T-cell (primary cell): ENCODE measurements at places on chromosomes 11 and 22. TPM values are rescaled to one million over a fixed set of nuclear protein-coding genes. Genes with fewer than 3 reads are reported as not detected.

The OR56A1 gene
- total RNA-seq, result not detected

- no peak overlapping the region for H3K27ac ChIP-seq
- H3K27me3 ChIP-seq, result peaks cover 9% of the 10 kb centered on the region
- DNase-seq, result no peak
- H3K4me1 ChIP-seq, result no peaks in the 10 kb centered on the region
- H3K36me3 ChIP-seq, result no peaks in the 10 kb centered on the region
- no peak overlapping the region for H3K4me3 ChIP-seq
Observed at GRCh38 chr22:47996446-47996857, 1234.0 kb downstream of the TBC1D22A start.

GRCh38 chr11:78381865-78382264 is 35.8 kb downstream of the GAB2 start:
- H3K27ac ChIP-seq, result no peak overlapping the region
- H3K4me3 ChIP-seq, result no peak overlapping the region
- no peaks in the 10 kb centered on the region for H3K27me3 ChIP-seq
- H3K36me3 ChIP-seq, result no peaks in the 10 kb centered on the region
- DNase-seq, result no peak

- no peaks in the 10 kb centered on the region for H3K36me3 ChIP-seq
- H3K27me3 ChIP-seq, result no peaks in the 10 kb centered on the region
- H3K4me1 ChIP-seq, result peaks cover 25% of the 10 kb centered on the region
- no peak overlapping the region for H3K27ac ChIP-seq
- H3K4me3 ChIP-seq, result no peak overlapping the region
Observed at GRCh38 chr11:116990061-116990473, 108.2 kb downstream of the SIK3 start.

DNA sequence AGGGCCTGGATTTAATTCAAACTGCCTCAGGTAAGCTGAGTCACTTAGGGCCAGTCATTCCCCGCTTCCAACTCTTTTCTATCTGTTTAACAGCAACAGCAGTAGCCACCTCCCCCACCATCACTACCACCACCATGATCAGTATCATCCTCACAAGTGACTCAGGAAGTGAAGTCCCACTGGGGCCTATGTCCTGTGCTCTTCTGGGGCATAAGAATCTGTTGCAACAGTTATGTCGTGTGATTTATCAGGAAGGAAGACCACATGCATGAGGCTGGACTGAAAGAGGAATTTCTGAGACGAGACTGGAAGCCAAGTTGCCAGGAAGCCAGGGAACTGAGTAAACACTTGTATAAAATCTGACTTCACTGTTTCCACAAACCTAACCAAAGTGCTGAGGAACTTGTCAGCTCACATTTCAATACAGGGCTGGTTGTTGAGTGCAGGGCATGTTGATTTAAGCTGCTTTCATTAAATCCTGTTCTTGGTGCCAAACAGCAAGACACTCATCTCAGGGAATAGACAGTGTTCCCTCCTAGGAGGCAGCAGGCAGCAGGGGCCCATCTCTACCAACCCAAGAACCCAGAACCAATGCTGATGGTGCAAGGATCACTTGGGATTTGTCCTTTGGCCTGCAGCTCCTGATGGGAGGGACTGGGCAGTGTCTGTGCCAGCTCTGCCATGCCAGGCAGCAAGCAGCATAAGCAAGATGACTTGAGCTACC is 226.7 kb upstream of the NARS2 start:
- DNase-seq, result no peak
- no peaks in the 10 kb centered on the region for H3K4me1 ChIP-seq
- H3K27ac ChIP-seq, result no peak overlapping the region
- no peaks in the 10 kb centered on the region for H3K36me3 ChIP-seq
- no peak overlapping the region for H3K4me3 ChIP-seq
- H3K27me3 ChIP-seq, result no peaks in the 10 kb centered on the region

The OR4A16 gene
- not detected for total RNA-seq

The DDTL gene
- total RNA-seq, result 3.5 TPM

- H3K27me3 ChIP-seq, result peaks cover 57% of the 10 kb centered on the region
- H3K4me1 ChIP-seq, result peaks cover 4% of the 10 kb centered on the region
- H3K36me3 ChIP-seq, result no peaks in the 10 kb centered on the region
- no peak overlapping the region for H3K27ac ChIP-seq
- H3K4me3 ChIP-seq, result no peak overlapping the region
Observed at GRCh38 chr22:46545086-46545792, 7.8 kb upstream of the CELSR1 start.

The ZNF214 gene
- total RNA-seq, result not detected

DNA sequence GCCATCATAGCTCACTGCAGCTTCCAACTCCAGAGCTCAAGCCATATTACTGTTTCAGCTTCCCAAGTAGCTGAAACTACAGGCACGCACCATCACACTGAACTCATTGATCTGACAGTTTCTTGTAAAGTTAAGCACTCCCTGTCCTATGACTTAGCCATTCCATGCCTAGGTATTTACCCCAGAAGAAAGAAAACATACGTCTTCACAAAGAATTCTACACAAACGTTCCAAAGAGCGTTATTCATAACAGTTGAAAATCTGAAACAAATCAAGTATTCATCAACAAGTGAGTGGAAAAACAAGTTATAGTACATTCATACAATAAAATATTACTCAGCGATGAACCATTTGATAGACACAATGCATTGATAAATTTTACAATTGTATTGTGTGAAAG is 7.8 kb upstream of the NLRP10 start:
- peaks cover under 1% of the 10 kb centered on the region for H3K27me3 ChIP-seq
- no peaks in the 10 kb centered on the region for H3K4me1 ChIP-seq
- H3K36me3 ChIP-seq, result no peaks in the 10 kb centered on the region
- DNase-seq, result no peak

The APOL4 gene
- not detected for total RNA-seq

The OSBPL5 gene
- total RNA-seq, result 23.9 TPM

DNA sequence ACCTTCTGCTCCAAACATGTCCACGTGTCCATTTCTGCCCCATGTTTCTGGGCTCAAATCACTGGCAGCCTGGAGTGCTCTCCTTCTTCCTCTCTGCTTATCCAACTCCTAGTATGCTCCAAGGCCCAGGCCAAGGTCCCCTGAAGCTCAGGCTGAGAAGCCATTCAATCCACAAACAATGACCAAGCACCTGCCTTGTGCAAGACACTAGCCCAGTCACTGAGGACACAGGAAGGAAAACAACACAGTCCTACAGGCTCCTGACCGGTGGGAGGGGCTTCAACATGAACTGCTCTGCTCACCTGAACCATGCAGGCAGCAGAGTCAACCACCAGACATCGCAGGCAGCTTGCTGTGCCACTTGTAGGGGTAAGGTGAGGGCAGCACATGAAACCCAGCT is 93.6 kb downstream of the RPL27A start:
- no peaks in the 10 kb centered on the region for H3K36me3 ChIP-seq
- H3K27ac ChIP-seq, result no peak overlapping the region
- peaks cover 7% of the 10 kb centered on the region for H3K27me3 ChIP-seq
- DNase-seq, result no peak
- no peak overlapping the region for H3K4me3 ChIP-seq
- no peaks in the 10 kb centered on the region for H3K4me1 ChIP-seq

DNA sequence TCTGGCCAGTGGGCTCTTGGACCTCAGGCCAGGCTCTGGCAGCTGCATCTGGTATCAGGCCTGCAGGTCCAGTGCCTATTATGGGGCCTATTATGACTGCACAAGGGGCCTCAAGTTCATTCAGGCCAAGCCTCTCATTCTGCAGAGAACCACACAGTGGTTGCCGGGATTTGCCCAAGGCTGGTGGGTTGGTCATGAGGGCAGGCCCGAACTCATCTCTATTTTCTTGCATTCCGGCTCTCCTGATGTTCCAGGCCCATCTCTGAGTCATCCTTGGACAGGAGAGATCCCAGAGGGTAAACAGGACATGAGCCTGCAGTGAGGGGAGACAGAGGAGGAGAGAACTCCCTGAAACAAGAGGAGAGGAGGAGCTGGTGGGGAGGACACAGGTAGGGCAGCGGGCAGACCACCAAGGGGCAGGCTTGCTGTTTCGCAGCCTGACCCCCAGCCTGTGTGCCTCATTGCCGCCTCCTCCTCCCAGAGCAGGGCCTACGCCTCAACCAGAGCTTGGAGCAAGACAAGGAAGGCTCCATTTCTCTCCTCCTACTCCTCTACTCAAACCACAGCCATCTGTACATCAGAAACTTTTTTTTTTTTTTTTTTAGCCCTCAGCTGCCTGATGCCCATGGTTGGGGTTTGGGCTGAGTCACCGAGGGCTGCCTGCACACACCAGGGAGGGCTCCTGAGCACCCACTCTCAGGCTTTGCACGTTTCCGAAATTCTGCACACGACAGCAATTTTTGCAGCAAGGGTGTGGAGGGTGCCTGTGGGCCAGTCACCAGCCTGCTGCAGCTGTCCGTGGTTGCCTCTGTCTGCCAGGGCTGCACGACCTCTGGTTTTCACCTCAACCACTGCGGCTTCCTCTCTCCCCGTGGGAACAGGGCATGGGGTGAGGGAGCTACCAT is 12.7 kb upstream of the TREH start:
- peak; percentile 51 for DNase-seq
- H3K27me3 ChIP-seq, result no peaks in the 10 kb centered on the region
- H3K4me1 ChIP-seq, result peaks cover 14% of the 10 kb centered on the region
- no peaks in the 10 kb centered on the region for H3K36me3 ChIP-seq
- H3K27ac ChIP-seq, result peak overlapping the region; percentile 55

The OR5P2 gene
- not detected for total RNA-seq

The ANGPTL5 gene
- total RNA-seq, result not detected

- H3K36me3 ChIP-seq, result peaks cover 5% of the 10 kb centered on the region
- H3K4me3 ChIP-seq, result peak overlapping the region; percentile 99
- peaks cover 80% of the 10 kb centered on the region for H3K4me1 ChIP-seq
- H3K27me3 ChIP-seq, result no peaks in the 10 kb centered on the region
- H3K27ac ChIP-seq, result peak overlapping the region; percentile 95
Observed at GRCh38 chr11:118921121-118921928, 4.4 kb downstream of the BCL9L start.

The TMPRSS13 gene
- 2.1 TPM for total RNA-seq

DNA sequence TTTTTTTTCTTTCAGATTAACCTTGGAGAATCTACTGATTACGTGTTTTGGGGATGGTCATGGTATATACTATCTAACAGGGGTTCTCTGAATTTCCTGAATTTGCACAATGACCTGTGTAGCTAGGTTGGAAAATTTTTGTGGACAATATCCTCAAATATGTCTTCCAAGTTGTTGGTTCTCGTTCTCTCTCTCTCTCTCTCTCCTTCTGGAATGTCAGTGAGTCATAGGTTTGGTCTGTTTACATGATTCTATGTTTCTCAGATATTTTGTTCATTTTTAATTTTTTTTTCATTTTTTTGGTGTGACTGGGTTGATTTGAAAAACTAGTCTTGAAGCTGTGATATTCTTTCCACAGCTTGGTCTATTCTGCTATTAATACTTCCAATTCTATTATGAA is 604.0 kb upstream of the ANO3 start:
- no peaks in the 10 kb centered on the region for H3K4me1 ChIP-seq
- no peak for DNase-seq
- no peaks in the 10 kb centered on the region for H3K36me3 ChIP-seq
- no peak overlapping the region for H3K4me3 ChIP-seq

DNA sequence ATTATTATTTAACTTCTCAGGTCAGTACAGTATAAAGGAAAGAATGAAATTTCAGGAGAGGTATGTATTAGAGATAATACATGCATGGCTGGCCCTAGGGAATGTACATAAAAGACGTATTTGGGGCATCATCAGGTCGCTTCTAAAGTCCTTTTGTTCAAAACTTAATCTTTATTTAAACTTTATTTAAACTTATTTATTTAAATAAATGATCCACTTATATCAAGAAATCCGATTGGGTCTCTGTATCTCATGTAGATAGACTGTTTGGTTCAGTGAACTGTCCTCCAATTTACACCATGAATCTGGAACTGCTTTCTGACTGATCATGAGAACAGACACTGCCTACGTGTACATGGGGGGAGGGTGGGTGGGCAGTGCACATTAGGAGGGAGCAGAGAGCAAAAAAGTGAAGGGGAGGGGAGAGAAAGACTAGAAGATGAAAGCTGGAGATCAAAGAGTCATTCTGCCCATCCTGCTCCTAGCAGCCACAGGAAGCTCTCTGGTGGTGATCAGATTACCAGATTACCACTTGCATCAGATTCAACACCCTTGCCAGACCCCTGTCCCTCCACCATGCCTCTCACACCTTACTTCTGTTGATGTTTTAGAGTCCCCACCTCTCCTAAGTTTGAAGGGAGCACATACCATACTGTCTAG is 92.1 kb upstream of the MTMR2 start:
- H3K4me3 ChIP-seq, result no peak overlapping the region
- H3K4me1 ChIP-seq, result peaks cover 59% of the 10 kb centered on the region
- peak overlapping the region; percentile 54 for H3K27ac ChIP-seq
- H3K36me3 ChIP-seq, result no peaks in the 10 kb centered on the region
- no peaks in the 10 kb centered on the region for H3K27me3 ChIP-seq

DNA sequence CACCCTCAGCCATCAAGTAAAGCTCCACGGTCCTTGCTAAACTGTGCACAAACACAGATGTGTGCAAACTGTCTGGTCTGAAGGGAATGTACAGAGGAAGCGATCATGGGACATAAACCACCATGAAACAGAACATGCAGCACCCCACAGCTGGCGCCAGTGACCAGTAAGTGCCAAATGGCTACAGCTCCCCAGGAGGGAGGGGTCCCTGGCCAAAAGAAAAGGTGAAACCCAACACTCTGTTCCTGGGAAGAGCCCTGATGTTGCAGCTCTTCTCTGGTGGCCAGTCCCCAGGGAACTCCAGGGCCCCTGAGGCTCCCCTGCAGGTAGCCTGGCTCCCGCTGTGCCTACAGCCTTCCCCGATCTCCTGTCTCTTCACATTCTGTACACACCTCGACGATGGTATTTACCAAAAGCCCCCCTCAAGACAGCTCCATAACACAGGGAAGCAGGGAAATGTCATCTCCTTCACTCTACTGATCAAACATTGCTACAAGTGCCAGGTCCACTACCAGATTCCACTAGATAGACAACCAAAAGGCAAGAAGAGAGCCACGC is 2.9 kb downstream of the DGCR6L start:
- peaks cover 11% of the 10 kb centered on the region for H3K36me3 ChIP-seq
- H3K27me3 ChIP-seq, result no peaks in the 10 kb centered on the region
- no peak overlapping the region for H3K27ac ChIP-seq
- DNase-seq, result no peak
- H3K4me1 ChIP-seq, result peaks cover 54% of the 10 kb centered on the region

GRCh38 chr11:91272089-91272488 is 952.5 kb upstream of the FAT3 start:
- no peaks in the 10 kb centered on the region for H3K36me3 ChIP-seq
- H3K27ac ChIP-seq, result no peak overlapping the region
- H3K27me3 ChIP-seq, result no peaks in the 10 kb centered on the region
- H3K4me3 ChIP-seq, result no peak overlapping the region

DNA sequence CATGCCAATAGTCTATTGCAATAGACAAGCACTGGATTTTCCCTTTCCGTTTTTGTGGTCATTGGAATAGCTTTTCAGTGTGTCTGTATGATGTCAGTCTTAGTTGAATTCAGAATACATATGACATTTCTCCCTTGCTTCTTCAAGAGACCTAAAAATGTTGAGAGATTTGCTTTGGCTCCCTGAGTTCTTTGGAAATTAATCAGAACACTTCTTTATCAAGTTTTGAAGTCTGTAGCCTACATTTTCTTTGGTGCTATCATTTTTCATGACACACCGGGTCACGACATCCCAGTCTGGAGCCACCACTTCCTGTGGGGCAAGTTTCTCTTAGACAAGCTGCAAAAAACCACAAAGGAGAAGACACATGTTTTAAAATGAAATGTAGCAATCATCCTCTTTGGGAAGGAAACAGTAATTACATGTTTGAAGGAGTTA is 847.1 kb downstream of the OPCML start:
- no peaks in the 10 kb centered on the region for H3K36me3 ChIP-seq
- no peaks in the 10 kb centered on the region for H3K27me3 ChIP-seq
- DNase-seq, result no peak
- no peak overlapping the region for H3K27ac ChIP-seq

- H3K27ac ChIP-seq, result peak overlapping the region; percentile 40
- peaks cover 70% of the 10 kb centered on the region for H3K4me1 ChIP-seq
- DNase-seq, result no peak
- H3K36me3 ChIP-seq, result no peaks in the 10 kb centered on the region
- no peaks in the 10 kb centered on the region for H3K27me3 ChIP-seq
Observed at GRCh38 chr11:96254087-96254486, 88.9 kb downstream of the MAML2 start.
